ENCODE measurements at places on chromosomes 6 and 20.
A peak's percentile ranks its signal among the peaks of the same experiment; 100 is the strongest.

DNA sequence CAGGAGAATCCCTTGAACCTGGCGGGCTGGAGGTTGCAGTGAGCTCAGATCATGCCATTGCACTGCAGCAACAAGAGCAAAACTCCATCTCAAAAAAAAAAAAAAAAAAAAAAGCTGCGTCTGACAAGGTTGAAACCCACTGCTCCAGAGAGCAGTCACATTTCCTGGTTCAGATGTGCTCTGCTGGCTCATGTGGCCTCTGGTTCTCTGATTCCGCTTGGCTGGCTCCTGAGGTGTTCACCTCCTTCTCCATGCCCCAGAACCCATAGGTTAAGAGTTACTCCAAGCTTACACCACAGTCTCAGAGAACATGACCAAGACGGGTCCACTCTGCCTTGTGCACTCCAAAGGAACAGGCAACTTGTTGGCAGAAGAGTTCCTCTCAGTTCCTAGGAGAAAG lies 8.8 kb upstream of the CNR1 start:
- no peak for DNase-seq

DNA sequence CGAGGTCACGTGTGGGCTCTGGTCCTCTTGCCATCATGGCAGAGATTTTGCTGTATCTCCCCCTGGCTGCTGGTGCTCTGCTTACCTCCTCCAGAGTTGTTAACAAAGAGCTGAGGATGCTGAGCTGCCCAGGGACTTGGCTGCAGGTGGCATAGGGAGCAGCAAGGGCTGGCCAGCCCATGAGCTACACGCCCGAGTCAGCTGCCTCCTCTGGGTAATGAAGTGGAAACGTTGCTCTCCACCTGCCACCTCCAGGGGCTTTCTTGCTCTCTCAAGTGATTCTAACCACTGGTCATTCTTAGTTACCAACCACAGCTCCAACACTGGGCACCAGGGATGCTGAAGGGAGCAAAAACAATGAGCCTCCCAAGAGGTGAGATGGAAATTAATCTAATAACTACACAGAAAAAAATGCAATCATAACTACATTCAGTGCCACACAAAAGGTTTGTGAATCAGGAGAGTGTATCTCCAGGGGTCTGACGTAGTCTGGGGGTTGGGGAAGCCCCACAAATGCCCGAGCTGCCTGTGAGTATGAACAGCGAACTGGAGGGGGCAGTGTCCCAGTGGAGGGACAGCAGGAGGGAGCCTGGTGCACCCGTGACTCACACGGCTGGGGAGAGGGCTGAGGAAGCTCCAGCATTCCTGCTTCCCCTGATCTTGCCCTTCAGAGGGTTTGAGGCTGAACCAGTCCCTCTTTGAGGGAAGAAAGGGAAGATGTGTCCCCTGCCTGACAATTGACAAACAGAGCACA lies 78.7 kb downstream of the CDH26 start:
- no peak for DNase-seq

GRCh38 chr6:115487331-115487730 lies 573.4 kb downstream of the FRK start:
- DNase-seq, result no peak

DNA sequence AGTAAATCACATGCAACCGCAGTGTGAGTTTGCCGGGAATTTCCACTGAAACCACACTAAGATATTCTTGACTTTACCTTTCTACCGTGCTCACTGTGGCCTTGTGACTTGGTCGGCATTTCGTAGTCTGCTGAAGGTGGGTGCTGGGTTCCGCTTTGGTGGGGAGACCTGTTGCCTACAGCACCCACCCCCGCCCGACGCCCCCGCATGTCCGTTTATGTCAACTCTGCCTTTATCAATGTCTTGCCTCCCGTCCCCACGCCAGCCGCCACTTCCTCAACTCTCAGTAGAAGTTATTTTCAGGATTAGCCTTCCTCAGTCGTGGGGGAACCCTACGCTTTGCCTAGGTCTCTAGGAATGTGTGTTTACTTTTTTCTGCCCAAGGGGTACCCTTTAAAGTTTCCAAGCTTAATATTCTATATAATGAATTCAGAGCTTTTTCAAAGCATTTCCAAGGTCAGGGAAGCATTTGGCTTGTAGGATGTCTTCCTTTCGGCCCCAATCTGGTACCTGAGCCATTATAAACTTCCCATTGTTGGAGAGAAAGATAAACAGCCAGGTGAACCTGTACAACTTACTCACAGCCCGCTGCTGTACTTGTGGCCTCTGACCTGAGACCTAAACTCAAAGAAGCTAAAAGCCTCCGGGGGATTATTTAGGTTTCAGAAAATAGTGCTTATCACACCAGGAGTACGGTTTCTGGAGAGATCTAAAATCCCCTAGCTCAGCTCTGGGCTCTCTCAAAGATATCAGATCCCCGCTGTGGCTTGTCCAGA lies 54.2 kb downstream of the TBC1D7 start:
- DNase-seq, result no peak

DNA sequence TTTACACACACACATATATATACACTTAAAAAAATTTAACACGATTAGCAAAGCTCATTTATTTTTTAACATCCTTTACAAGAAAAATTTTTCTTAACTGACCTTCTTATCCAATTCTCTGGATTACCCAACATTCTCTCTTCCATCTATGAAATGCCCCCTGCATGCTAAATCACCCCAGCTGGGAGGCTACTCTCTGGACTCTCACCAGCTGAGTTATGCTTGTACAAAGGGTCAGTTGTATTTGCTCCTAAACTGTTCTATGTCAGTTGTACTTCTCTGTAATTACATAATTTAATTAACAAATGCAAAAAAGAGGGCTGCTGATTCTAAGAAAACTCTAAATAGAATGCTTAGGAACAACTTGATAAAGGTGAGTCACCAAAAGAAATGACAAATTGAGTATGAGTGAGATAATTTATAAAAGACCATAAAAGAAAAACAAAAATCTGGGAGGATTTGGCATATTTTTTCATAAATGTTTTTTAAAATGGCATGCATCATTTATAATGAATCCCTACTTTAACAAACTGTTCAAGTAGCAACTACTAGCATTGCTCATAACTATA lies 120.5 kb downstream of the KIF13A start:
- no peak for DNase-seq

DNA sequence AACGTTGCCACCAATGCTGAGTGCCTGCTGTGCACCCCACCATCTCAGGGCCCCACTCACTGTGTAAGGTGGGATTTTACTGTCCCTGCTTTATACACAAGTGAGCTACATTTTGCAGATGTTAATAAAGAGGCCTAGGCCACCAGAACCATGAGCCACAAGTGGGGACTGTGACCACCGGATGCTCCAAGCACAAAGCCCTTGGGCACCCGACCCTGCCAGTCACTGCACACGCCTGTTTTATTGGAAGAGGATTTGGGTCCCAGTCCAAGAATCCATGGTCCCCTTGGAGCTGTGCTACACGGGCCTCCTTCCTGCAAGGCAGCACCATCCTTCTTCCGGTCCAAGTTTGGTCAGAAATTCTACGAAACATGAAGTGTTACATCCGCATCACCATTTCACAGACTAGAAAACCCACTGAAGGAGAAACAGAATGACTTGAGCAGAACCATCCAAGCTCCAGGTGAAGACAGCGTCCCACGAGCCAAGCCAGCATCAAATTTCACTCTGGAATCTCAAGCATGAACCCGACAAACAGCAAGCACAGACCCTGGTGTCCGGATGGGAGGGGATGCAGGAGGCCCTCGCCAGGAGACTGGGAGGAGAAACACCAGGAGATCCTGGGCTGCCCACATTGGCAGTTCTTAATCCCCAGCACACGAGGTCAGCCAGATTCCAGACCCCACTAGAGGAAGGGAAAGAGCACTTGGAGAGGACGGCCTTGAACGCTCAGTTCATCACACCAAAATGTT lies 226.9 kb downstream of the DLL1 start:
- no peak for DNase-seq

GRCh38 chr20:48910347-48910781 lies 11.1 kb upstream of the ARFGEF2 start:
- no peak for DNase-seq

DNA sequence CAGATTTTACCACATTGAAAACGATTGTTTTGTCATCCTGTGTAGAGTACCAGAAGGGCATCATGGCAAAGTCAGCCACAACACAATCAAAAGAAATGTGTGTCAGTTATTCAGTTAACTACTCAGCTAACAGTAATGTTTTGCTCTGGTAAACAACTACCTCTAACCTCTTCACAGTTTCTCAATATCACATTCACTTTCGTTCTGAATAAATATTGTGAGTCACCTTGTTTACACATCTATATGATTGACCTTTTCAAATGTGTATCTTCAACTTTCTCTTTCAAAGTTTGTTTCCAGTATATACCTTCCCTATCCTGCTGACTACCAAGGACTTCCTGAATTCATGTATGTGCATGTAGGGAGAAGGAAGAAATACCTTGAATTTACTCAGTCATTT lies 216.6 kb upstream of the UFL1 start:
- DNase-seq, result no peak

- DNase-seq, result no peak
These were observed 634.6 kb downstream of the PRKN start for GRCh38 chr6:162092816-162093502.

DNA sequence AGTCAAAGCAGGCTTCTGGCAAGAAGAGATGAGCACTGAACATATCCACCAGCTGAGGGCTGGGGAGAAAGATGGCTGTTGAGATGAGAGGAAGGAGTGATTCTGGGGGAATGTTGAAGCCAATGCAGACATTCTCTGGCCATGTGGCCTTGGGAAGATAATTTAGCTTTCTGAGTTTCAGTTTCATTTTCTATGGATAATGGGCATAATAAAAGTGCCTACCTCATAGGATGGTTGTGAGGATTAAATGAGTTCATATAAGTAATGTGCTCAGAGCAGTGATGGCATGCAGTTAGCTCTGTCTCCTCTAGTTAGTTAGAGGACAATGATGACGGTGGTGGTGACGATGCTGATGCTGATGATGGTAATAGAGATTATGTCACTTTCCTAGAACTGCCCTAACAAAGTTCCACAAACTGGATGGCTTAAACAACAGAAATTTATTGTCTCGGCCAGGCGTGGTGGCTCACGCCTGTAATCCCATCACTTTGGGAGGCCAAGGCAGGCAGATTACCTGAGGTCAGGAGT lies 18.5 kb upstream of the KCNK5 start:
- DNase-seq, result no peak

GRCh38 chr20:56570832-56571231 lies 37.8 kb downstream of the FAM209B start:
- no peak for DNase-seq

DNA sequence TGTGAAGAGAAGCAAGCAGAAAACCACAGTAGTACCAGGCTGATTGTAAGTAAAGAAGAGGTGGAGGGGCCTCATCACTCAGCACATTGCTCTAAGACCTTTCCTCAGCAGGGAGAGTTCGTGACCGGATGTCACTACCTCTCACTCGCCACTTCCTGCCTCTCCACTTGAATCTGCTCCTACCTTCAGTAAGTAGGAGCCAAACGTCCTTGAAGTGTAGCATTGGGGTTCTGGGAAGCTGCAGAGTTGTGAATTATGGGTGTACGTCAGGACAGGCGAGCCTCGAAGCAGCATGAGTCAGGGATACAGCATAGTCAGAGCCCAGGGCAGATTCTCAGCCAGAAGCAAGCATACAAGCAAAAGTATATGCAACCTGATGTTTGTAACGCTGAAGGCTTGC lies 224.9 kb downstream of the PHACTR1 start:
- DNase-seq, result no peak

GRCh38 chr20:62719250-62719935 lies 10.8 kb downstream of the NTSR1 start:
- no peak for DNase-seq

- no peak for DNase-seq
These were observed 22.2 kb downstream of the XRN2 start for GRCh38 chr20:21325296-21325695.

DNA sequence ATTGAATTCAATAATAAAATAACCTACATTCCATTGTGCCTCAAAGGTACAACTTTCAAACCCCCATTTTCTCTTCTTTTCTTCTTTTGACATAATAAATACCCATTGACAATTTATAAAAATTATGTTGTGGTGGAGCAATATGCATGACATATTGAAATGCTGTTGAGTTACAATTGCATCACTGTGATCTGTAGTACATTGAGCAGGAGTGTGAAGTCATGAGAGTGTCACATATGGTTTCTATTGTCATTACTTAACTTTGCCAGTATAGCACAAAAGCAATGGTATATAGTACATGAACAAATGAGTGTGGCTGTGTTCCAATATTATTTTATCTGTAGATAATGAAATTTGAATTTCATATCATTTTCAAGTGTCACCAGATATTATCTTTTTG lies 441.3 kb downstream of the GJA1 start:
- no peak for DNase-seq

GRCh38 chr6:107488875-107489635 lies 862 bp upstream of the SOBP start:
- DNase-seq, result peak; percentile 53

DNA sequence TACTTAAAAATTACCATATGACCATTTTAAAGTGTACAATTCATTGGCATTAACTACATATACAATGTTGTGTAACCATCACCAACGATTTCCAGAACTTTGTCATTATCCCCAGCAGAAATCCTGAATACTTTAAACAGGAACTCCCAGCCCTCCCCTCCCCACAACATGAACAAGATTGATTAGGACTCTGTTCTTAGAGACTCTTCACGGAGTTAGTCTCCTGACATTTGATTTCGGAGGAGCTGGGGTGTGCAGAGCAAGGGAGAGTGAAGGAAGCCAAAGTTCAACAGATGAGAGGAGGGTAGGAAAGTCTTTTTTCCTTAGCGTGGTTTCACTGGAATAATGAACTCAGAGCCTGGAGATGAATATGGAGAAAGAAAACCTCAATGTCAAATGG lies 17.2 kb upstream of the QKI start:
- DNase-seq, result no peak

Data from NCI-H1092 treated with DMSO at 0.1 percent for 48 hours (cell line).